Dorsolateral prefrontal cortex (tissue), 122 donors: ENCODE measurements at places on chromosomes 12 and 14.

- DNase-seq, result no peak
Observed at GRCh38 chr12:50887191-50887590, 44.5 kb downstream of the TMPRSS12 start.

GRCh38 chr14:93804654-93805053 lies 16.4 kb upstream of the PRIMA1 start:
- DNase-seq, result no peak

GRCh38 chr12:30461026-30461615 lies 234.5 kb downstream of the IPO8 start:
- DNase-seq, result no peak

DNA sequence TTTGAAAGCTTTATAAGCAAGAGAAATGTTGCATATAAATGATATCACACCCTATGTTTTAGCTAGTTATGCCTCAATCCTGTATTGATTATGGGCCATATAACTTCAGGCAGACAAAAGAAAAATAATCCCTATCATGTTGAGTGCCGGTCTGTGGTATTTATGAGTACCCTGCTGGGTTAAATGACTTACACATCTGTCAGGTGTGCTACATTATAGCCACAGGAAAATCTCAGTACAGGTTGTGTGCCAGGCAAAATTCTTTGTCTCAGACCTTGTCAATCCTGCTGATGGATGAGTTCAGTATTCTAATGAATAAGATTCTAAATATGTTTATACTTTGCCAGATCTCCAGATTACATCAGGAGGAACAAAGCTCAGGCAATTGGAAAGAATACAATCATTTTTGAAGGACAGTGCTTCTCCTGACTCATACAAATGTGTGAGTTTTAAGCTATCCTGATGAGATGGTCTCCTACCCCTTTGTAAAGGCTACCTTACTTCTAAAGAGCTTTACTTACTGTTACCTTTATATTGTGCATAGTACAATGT lies 109.8 kb upstream of the FOXG1 start:
- no peak for DNase-seq

- DNase-seq, result no peak
Observed at GRCh38 chr14:29800961-29801360, 126.7 kb downstream of the PRKD1 start.
